ENCODE measurements at places on chromosomes 7 and 10.

DNA sequence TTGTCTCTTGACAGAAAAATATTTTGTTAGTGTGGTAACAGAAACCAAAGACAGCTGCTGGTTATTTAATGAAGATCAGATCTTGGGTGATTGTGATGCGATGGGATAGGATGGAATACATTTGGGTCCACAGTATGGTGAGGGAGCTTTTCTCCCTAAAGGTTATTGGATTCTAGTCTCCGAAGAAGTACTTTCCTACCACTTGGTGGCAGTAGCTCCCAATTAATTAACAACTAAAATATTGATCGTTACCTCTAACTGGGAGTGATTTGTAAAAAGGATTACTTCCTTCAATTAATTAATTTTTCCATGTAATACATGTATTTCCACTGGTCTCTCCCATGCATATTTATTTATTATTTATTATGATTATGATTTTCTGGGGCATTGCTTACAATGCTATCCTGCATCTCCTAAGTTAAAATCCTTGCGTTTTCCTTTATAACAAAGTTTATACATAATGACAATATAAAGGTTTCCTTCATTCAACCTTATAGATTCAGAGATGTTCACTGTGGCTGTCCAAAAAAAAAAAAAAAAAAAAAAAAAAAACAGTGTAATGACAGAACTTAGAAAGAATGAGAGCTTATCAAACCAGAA is 25.6 kb downstream of the TMEM196 start:
- DNase-seq, result no peak

DNA sequence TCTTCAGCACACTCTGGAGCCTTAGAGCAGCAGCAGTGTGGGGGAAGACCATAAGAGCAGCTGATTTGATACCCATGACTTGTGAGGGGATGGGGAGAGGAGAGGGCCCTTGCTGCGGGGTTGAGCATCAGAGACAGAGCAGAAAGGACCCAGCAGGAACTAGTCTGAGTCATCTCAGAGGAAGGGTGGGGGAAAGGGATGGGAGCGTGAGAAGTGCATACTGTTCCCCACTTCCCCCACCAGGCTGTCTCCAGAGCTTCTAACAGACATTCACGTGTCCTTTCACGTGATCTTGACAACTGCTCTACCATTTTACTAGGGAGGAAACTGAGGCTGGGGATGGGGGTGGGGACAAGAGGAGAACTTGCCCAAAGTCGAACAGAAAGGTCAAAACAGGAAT is 38.7 kb downstream of the FAM241B start:
- DNase-seq, result no peak

GRCh38 chr10:88213065-88213605 is 349.7 kb downstream of the PTEN start:
- no peak for DNase-seq

DNA sequence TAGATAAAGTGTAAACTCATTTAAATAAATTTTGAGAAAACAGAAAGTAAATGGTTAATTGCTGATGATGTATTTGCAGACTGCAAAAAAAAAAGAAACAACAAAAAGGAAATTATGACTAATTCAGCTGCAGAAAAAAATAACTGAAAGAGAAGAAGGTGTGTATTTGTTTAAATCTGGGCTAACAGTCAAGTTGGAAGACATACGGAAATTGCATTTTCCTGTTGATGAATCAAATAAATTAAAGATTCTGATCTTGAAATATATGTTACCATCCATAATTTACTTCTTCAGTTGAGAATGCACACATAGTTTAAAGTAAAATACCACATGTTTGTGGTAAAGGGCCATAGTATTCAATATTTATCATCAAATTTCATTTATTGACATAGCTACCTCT is 19.3 kb upstream of the ING3 start:
- DNase-seq, result no peak

DNA sequence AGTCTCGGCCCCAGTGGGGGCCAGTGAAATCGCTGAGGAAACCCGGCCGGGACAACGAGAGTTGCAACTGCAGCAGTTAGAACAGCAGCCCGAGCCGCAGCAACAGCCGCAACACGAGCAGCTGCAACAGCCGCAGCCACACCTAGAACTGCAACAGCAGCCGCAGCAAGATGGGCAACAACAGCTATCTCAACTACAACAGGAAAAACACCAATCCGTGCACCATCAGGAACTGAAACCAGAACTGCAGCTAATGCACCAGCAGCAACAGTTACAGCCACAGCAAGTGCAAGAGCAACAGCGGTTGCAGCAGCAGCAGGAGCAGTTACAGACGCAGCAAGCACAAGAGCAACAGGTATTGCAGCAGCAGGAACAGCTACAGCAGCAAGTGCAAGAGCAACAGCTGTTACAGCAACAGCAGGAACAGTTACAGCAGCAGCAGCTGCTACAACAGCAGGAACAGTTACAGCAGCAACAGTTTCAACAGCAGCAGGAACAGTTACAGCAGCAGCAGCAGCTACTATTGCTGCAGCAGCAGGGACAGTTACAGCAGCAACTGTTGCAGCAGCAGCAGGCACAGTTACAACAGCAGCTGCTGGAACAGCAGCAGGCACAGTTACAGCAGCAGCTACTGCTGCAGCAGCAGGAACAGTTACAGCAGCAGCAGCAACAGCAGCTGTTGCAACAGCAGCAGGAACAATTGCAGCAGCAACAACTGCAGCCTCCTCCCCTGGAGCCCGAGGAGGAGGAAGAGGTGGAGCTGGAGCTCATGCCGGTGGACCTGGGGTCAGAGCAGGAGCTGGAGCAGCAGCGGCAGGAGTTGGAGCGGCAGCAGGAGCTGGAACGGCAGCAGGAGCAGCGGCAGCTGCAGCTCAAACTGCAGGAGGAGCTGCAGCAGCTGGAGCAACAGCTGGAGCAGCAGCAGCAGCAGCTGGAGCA is 6.1 kb downstream of the ZNF853 start:
- DNase-seq, result no peak

- DNase-seq, result no peak
Observed at GRCh38 chr7:27198138-27198841, 1.6 kb downstream of the HOXA13 start.

GRCh38 chr10:1546431-1547110 is 190.8 kb downstream of the ADARB2 start:
- no peak for DNase-seq

- DNase-seq, result no peak
Observed at GRCh38 chr10:97399843-97400545, 1.1 kb downstream of the RRP12 start.

DNA sequence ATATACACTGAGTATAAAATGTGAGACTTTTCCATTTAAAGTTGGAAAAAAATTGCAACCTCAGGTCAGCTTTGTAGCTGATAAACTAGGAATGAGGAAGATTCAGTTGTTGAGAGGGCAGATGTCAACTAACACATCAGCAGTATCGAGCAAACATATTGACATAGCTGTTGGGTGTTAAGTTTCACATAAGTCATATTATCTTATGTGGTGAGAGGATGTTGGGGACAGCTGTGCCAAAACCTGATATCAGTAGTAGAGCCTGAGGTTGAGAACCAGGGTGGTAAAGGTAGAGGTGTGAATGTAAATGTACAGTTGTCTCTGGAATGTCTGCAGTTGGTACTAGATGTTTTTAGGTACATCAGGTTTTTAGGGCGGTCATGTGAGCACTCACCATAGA is 5.0 kb downstream of the ZRANB1 start:
- DNase-seq, result no peak

- no peak for DNase-seq
Observed at GRCh38 chr10:119770928-119771327, 45.1 kb downstream of the INPP5F start.

DNA sequence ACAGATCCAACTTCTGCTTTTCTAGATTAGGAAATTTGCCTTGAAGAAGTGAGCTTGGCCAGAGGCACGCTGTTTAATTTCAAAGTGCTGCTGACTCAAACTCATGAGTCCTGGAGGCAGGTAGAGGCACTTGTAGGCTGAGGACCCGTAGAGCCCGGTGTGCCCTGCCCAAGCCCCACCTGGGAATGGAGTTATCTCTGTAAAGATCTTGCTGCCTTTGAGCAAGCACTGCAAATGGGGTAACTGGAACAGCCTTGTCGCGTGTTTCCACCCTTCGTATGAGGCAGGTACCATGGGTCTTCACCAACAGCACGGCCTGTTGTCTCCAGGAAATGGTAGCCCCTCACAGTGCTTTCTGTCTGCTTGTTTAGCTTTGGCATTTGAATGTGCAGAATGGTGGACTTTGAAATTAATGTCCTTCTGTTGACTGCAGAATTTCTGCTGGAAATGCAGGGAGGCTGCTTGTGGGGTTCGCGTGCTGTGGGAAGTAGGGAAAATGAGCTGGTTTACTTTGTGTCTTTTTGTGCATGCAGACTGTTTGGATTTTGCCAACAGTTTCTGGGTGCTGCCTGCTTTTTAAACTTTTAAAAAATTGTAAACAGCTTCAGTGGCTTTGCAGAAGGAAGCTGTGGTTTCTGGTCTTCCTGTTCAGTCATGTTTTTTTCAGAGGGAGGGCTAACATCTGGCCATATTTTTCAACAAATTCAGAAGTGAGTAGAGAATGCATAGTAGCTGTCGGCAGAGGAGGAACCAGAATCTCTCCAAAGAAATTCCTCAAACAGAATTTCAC is 27.2 kb downstream of the CCM2 start:
- no peak for DNase-seq
